Left renal pelvis (tissue), 4 donors: ENCODE measurements at places on chromosomes 2 and 18. TPM values are rescaled to one million over a fixed set of nuclear protein-coding genes. Genes with fewer than 3 reads are reported as not detected.

The CFC1 gene
- not detected for polyA plus RNA-seq

The CCL20 gene
- 0.64 TPM for polyA plus RNA-seq

The CDH7 gene
- 21.4 TPM for polyA plus RNA-seq

The ATL2 gene
- polyA plus RNA-seq: 62.7 TPM

The PAX8 gene
- polyA plus RNA-seq: 235 TPM

The MARCHF7 gene
- 172 TPM for polyA plus RNA-seq

The SIX3 gene
- polyA plus RNA-seq: not detected

The REG3G gene
- polyA plus RNA-seq: not detected
